Activated T-helper 1 cell treated with Interleukin-2 at 50 U/mL for 16 hours (primary cell): ENCODE measurements at places on chromosomes 4 and X.

DNA sequence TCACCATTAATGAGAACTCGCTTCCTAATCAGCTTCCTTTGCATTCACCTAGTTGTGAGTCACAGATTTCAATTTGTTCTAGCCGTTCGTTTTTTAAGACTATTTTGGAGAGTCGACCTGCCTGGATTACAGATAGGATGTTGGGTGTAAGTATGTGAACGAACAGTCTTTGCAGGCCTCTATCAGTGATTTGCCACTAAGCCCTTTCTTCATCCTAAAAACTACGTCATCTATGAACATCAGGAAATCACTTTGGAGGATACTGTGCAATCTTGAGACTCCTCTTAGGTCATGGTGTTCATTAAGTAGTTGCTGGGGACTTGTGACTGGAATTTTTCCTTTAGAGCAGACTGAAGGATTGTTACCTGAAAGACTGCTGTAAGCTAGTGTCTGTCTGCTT is 1.1 kb downstream of the POLA1 start:
- DNase-seq, result no peak

DNA sequence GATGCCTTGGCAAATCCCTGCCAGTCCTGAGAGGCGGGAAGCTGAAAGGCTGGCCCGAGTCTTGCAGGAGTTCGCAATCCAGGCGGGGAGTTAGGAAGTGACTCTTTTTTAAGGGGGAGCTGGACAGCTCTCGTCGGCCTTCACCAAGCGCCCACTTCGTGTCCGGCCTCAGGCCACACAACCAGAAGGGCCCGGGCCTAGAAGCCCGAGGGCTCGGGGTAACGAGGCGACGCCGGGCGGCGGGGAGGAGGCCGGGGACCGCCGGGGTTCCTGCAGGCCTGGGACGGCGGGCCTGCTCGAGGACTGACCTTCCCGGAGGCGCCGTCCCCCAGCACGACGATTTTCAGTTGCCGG is 395 bp downstream of the RAB28 start:
- no peak for DNase-seq

- no peak for DNase-seq
Measured at GRCh38 chr4:67879486-67879885, 4.3 kb downstream of the TMPRSS11D start.

DNA sequence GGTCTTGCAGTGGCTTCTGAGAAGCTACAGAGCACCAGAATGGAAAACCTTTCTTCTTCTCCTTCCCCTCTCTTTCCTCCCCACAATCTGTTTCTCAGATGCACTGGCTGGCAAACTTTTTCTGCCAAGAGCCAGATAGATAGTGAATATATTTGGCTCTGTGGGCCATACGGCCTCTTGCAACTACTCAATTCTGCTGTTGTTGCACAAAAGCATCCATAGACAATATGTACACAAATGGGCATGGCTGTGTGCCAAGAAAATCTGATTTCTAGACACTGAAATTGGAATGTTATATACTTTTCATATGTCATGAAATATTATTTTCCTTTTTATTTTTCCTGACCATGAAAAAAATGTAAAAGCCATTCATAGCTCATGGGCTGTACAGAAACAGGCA is 3.1 kb downstream of the PHEX start:
- no peak for DNase-seq

DNA sequence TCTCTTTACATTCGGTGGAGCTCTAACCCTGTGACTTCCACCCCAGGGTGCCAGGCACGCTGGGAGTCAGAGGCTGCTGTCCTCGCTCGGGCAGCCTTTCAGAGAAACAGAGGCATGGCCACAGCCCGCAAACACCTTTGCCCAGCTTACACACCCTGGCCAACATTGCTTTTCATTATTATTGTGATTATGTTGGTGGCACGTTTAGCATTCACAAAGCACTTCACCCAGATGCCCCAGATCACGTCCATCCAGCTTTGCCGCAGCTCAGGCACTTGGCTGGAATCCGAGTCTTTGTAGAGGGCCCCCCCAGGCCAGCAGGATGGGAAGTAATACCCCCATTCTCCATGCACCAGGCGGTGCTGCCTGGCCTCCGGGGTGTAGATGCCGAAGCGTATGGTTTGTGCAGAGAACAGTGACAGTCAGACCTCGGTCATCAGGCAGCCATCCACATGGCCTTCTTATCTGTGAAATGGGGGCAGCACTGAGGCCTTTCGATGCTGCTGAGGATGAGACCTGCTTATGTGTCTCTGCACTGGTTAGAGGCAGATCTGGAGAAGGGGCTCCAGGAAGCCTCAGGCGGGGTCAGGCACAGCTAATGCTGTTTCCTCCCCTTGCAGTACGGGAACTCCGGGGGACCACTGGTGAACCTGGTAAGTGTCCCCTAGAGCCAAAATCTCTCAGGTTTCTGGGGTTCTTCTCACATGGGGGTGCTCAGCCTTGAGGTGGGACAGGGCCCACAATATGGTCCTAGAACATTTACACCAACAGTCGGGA is 22.3 kb downstream of the HTRA3 start:
- DNase-seq, result no peak

DNA sequence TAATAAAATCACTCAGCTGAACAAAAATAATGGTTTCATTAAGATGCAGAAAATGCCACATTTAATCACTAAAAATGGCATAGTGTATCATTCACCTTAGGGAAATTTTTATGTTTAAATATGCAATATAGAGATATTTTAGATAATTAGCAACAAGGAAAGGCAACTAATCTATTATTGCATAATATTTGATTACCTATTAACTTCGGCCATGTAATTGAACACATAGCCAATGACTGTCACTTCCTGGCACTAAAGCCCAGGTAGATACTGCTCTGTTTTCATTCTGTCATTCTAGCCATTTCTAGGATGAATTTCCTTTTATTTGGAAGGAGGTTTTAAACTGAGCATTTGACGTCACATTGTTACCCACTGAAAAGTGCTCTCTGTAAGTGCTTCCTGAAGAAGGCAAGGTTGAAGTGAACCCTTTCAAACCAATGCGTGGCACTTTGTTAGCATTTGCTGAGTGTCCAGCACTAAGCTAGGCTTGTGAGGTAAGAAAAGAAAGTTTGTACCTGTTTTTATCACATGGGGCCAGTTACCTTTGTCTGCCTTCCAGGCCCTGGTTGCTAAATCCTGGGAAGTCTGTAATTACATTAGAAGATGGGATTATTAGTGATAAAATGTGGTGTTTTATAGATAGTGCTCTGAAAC is 67.8 kb upstream of the LSM6 start:
- DNase-seq, result no peak

- DNase-seq, result no peak
Measured at GRCh38 chr4:28799696-28800095, 1920.5 kb upstream of the PCDH7 start.

- no peak for DNase-seq
Measured at GRCh38 chrX:22634751-22635150, 362.0 kb downstream of the CBLL2 start.

GRCh38 chr4:81631958-81632441 is 160.3 kb upstream of the RASGEF1B start:
- no peak for DNase-seq

DNA sequence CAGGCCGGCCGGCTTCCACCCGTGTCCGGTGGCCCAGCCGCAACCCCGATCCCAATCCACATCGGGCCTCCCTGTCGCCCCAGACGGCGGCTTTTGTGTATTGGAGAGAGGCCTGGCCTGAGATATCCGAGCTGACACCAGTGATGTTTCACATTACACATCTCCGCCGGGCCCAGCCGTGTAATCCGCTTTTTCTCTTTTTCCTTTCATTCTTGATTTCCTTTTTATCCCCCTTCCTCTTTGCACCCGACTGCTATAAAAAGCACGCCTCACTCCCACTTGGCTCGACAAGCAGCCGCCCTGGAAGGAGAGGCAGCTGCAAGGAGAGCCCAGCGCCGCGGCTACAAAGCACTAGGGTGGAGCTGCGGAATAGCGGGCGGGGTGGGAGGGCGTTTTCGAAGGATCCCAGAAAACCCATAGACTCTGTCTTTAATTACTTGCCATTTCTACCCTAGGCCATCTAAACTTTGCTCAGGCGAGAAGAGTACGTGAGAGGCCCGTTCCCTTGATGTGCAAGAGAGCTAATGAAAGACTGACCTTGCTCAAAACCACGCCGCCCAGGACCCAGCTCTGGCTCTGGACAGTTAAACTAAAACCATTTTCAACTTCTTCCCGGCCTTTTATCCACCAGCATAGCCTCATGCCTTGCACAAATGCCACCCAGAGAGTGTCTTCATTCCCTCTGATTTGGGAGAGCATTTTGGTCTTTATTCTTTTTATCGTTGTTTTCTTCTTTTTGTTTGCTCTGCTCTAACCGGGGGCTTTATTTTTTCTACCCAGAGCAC is 3.2 kb downstream of the PITX2 start:
- no peak for DNase-seq

- no peak for DNase-seq
Measured at GRCh38 chrX:12753366-12753765, 37.8 kb upstream of the PRPS2 start.

GRCh38 chrX:153669174-153669890 is 4.3 kb downstream of the PNCK start:
- DNase-seq, result peak; percentile 23

DNA sequence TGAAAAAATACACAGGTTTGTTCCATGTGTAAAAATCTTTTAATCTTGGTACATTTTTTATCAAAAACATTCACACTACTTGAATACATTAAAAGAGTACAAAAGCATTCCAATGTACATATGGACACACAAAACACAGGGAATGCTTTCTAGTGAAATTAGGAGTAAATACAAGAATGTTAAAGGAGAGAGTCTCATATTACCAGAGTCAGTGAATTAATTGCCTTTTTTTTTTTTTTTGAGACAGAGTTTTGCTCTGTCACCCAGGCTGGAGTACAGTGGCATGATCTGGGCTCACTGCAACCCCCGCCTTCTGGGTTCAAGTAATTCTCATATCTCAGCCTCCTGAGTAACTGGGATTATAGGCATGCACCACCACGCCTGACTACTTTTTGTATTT is 17.0 kb downstream of the XIAP start:
- no peak for DNase-seq

GRCh38 chr4:30396772-30397475 is 323.2 kb upstream of the PCDH7 start:
- DNase-seq, result no peak
